ENCODE measurements at places on chromosomes 1 and 21.

DNA sequence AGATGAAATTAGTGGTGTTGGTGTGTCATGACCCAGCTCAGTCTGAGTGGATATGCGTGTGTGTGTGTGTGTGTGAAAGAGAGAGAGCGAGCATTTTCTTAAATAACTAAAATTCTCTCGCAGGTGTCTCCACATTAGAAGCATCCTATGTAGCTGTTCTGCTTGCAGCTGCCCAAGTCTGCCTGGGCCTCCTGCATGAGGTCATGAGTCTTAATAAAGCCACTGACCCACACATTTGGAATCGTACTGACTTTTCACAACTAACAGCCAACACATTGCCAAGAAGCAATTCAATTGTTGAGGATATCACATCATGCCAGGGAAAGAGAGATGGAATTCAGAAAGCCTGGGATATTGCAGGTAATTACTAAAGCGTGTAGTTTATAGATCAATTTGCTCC lies 238.2 kb upstream of the AJAP1 start:
- DNase-seq: no peak

DNA sequence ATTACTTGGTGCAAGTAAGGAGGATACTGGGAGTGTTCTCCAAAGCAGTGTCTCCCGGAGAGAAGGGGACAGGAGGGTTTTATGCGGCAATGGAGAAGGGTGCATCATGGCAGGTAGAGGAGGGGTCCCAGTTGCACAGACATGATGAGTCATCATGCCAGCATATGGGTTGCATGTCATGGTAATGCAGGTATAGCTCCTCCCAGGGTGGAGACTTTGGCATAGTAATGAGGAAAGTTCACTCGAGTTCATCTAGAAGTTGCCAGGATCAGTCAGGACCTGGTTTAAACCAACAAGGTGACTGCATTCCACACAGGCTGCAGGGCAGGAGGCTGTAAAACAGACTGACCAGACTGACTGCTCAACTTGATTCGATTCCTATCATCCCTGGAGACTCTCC lies 355.7 kb upstream of the DUSP10 start:
- DNase-seq: no peak

GRCh38 chr21:34761758-34762330 lies 93.0 kb downstream of the CLIC6 start:
- no peak for DNase-seq

DNA sequence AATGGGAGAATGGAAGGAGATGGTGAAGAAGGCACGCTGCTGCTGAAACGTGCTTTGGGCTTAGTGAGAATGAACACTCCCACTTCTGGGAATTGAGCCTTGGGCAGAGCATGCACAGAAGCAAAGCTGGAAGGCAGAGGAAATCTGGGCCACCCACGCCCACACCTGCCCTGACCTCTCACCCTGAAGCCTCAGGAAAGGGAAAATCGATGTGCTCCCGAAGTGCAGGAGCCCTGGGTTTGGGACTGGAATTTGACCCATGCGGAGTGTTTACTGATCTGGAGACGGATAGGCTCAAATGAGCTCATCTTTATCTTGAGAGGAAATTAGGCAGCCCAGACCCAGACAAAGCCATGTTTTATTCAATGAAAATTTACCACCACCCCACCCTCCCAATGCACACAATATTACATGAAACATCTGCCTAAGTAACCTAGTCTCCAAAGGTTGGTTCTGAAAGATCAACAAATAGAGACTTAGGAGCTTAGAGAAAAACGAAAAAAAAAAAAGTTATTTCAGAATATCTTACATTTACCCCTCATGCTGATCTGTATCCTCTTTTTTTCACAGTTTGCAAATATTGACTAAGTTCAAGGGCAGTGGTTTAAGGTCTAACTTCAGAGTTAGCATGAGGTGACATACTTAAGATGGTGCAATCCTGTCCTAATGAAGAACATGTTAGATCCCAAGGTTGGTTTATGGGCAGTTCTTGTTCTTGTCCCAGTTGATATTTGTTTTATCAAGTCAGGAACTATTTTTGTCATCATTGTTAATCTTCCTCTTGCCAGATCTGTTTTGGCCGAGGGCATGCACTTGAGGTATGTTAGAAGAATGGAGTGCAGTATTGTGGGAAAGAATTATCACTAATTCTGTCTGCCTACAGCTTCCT lies 63.0 kb downstream of the PROX1 start:
- no peak for DNase-seq

DNA sequence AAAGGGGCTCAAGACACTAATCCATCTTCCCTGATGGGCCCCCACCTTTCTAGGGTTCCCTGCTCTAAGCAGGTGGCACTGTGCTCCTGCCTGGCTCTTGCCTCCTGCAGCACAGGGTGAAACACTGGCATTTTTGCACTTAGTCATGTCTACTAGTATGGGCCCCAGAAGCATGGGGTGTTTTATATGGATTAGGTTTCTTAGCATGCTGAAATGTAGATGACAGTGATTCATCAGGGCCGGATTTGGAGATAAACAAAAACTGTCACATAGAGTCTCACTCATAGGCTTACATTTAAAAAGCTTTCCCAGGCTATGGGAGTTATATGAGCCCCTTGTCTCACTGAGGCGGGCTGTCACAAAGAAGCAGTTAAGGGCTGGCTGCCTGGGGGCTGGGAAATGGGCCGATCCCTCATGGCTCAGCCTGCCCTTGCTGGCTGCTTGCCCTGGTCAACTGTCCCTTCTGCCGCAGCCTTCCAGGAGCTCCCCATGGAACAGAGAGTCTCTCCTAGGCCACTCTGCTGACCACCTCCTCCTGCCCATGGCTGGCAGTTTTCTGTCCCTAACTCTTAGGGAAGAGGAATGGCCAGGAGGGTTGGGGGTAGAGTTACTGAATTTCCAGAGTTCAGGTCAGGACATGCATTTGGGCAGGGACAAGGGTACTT lies 6.5 kb downstream of the GALNT2 start:
- no peak for DNase-seq

GRCh38 chr1:174656409-174657059 lies 208.8 kb downstream of the GPR52 start:
- DNase-seq: no peak

DNA sequence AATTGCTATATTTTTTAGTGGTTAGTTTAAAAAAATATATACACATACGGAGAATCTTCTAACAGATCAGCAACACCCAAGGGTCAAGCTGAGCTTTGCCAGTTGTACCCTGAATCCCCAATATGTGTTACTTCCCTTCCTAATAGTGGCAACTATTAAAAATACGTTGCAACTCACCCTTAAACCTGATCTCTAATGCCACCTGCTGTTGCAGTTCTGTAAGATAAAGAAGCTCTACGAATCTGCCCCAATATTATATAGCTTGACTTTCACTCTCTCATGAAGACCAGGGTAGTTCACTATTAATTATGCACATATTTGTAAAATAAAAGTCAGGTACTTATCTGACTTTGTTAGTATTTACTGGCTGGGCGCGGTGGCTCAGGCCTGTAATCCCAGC lies 58.4 kb downstream of the ASH1L start:
- no peak for DNase-seq

- DNase-seq: no peak
Observed at GRCh38 chr1:203609979-203610493, 16.6 kb upstream of the ATP2B4 start.
